ENCODE measurements at places on chromosomes 11 and 22.

GRCh38 chr22:19731361-19732135 lies 8.2 kb downstream of the GP1BB start:
- no peak for DNase-seq

DNA sequence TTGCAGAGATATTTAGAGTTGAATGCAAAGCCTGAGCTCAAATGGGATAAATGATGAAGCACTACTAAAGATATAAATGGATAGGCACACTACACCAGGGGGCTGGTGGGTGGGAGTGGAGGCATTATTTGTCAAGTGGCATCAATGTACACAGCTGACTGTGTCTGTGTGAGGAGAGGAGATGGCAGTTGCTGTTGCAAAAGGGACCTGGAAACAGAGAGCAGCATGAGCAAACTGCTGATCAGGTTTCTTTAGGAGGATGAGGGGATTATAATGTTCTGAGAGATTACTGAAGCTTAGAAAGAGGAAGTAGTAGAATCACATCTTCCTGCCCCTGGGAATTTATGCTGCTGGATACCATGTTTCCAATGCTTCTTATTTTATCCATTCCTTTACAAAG lies 39.4 kb upstream of the LIN7C start:
- DNase-seq = no peak

- peak; percentile 55 for DNase-seq
Measured at GRCh38 chr11:45847911-45848316, 639 bp downstream of the CRY2 start.

DNA sequence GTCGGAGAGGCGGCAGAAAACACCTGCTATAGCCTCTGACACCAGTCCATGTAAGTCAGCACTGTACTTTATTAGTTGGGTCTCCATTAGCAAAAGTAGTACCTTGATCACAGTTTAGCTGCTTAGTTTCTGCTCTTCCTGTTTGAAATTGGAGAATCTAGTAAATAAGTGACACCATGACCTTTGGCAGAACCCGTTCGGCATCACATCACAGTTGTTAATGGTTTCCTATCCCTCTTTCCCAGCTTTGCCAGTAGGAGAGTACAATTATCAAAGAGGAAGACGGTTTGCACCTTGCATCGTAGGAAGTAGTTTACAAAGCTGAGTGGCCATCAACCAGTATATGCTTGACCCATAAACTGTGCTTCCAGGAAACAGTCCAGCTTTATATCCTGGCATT lies 101.8 kb downstream of the TRIM44 start:
- DNase-seq = no peak

DNA sequence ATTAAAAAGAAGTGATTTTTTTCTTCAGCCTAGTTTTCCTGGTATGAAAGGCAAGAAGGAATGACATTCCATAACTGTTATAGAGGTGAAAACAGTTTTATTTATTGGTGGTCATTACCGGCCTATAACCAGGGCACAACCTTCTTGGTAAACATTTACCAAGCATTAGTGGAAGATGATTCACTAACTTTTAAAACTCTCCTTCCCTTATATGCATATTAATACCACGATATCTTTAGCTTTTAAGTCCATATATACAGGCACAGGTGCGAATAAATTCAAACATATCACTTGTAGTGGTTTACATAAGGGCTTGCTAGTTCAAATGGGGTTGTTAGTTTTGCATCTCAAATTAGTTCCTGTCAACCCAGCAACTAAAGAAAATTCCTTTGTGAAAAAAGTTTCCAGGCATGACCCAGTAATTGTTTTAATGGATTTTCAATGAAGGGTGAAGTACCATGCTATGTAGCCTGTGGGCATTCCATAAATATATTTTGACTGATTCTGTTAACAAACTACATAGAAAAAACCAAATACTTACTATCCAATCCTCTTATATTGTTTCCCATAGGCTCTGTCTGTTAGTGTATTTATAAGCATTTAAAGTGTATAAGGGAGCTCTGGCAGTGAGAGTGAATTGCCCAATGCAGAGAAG lies 30.6 kb upstream of the ROBO3 start:
- no peak for DNase-seq

DNA sequence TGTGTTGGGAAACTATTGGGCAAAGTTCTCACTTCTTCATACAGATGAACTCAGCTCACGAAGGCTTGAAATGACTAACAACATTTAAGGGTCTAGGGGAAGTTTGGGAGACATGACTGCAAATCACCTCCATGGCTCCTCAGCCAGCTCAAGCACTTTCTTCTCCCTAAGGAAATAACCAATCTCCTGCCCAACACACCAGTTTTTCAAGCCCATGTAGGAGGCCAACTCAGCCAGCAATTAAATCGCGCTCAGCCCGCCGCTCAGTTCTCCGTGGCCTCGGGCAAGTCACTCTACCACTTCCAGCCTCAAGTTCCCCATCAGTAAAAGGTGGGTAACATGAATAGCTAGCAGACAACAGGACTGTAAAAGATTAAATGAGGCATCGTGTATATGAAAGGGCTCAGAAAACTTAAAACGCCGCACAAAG lies 796 bp downstream of the POLDIP3 start:
- DNase-seq = peak; percentile 54

DNA sequence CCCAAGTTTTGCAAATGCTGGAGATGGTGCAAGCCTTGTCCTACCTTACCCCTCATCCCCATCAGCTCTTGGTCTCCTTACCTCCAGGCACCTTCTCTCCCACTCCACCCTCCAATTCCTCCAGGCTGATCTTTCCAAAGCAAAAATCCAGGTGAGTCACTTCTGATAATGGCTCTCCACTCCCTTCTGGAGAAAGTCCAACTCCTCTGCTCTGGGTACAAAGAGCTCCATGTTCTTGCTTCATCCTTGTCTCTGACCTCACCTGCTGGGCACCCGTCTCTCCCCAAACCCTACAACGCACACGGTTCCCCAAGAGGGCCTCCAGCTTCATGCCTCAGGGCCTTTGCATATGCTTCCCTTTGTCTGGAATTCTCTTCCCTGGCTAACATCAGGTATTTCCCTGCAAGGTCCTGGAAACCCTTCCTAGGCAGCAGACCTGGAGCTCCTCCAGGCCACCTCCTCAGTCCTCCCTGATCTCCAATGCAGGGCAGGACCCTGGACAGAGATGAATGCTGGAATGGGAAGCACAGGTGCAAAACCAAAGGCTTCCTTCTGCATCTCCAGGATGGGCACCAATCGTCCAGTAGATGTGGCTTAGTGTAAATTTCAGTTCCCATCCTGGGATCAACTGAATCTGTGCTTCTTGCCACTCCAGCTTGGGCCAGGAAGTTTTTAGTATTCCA lies 22.7 kb downstream of the IFT27 start:
- DNase-seq = no peak

GRCh38 chr11:133175103-133175502 lies 357.2 kb downstream of the OPCML start:
- DNase-seq = no peak

DNA sequence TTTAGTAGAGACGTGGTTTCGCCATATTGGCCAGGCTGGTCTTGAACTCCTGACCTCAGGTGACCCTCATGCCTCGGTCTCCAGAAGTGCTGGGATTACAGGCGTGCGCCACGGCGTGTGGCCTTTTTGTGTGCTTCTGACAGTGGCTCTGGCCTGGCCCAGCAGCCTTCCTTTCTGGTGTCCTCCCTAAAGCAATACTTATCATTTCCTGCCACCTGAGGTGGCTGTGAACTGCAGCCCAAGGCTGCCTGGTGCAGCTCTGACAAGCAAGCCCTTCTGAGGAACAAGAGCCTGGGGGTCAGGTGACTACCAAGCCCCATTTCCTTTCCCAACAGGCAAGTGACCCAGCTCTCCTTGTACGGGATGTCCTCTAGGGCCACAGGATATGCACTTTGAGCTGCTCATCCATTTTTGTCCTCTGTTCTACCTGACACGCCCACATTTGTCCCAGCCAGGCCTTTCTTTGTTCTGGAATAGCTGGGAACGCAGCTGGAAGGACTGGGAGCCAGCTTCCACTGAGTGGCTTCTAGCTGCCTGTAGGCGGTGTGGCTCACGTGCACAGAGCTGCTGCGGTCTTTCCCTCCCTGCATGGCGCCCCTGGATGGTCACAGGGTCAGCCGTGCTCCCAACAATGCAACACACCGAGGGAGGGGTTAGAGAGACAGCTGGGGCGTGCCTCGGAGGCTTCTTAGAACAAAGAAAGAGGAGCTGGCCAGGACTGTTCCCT lies 12.3 kb upstream of the BID start:
- no peak for DNase-seq

GRCh38 chr11:29616611-29617010 lies 400.2 kb downstream of the KCNA4 start:
- peak; percentile 1 for DNase-seq

GRCh38 chr11:35735411-35735810 lies 72.8 kb downstream of the TRIM44 start:
- no peak for DNase-seq

DNA sequence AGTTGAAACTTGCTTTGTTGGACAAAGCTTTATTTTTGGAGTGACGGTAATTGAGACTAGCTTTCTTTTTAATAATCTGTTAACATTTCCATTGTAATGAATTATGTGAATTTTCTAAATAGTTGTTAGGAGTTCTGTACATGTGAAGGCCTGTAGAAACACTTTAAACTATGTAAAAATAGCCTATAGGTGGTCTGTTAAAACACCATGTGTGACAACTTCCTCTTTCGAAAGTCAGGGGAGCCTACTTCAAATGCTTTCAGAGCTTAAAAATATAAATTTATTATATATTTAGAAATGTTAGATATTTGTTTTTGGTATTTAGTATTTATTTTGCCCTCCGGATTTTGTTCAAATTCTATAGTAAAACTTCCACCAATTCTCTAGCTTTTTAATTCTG lies 28.7 kb downstream of the DDIAS start:
- DNase-seq = no peak

GRCh38 chr11:72716290-72716689 lies 35.9 kb downstream of the ARAP1 start:
- DNase-seq = no peak
